IPS DF 6.9 (cell line): ENCODE measurements at places on chromosomes 3 and 15.

DNA sequence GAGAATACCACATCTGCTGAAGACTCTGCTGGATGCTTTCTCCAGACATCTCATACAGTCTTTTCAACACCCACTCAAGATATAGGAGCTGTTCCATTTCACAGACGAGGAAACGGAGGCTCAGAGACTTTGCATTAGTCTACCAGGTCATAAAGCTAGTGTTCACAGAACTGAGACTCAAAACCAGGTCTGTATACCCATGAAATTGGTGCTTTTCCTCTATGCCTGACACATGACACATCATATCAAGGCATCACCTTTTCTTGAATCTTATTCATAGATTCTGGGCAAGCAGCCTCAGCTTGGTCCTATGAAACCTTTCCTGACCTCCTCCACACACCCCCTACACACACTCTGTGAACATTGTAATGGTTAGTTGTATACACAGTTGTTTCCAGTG, 101.2 kb downstream of the LPP start:
- no peak for DNase-seq

DNA sequence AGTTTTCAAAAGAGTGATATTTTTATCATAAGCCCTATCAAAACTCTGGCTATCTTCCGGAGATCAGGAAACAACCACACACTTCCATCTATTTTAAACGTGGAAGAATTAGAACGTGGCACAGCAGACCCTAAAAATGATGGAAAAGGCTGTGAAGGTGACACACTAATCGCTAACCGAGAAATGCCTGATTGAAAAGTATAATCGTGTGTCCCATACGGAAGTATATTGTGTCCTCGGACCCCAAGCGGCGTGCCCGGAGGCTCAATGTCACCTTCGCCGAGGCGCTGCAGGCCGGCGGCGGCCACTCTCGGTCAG, 642 bp downstream of the COX5A start:
- no peak for DNase-seq

DNA sequence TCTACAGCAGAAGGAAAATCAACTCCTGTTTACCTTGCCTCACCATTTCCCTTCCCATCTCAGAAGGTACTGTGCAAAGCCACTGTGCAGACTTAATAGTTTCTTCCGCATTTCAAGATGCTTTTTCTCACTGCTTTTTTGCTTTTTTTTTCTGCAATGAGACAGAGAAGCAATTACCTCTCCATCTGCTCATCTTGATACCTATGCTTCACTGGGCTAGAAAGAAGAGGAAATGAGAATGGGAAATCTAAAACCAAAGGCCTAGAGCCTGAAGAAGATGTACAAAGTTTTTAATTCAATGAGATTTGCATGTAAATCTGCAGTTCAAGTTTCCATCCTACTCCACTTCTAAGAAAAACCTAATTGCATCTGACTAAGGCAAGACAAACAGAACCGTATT, 238.1 kb upstream of the SETMAR start:
- DNase-seq: no peak

DNA sequence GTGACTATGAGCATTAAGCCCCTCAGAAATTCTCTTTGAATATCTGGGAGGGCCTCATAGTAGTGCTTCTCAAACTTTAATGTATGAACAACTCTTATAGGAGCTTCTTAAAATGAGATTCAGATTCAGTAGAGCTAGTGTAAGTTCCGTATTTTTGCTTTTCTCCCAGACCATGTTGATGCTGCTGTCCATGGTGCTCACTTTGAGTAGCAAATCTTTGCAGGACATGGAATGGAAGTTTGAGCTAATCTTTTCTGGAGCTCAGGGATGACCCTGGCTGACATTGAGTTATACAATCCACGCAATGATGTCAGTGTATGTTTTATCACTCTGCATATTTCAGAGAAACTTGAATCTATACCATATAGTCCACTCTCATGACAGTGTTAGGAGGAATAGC, 134.2 kb downstream of the OTOL1 start:
- no peak for DNase-seq

GRCh38 chr15:39657181-39657580, 76.3 kb downstream of the THBS1 start:
- no peak for DNase-seq

GRCh38 chr3:64254443-64254842, 29.2 kb upstream of the PRICKLE2 start:
- DNase-seq: no peak

DNA sequence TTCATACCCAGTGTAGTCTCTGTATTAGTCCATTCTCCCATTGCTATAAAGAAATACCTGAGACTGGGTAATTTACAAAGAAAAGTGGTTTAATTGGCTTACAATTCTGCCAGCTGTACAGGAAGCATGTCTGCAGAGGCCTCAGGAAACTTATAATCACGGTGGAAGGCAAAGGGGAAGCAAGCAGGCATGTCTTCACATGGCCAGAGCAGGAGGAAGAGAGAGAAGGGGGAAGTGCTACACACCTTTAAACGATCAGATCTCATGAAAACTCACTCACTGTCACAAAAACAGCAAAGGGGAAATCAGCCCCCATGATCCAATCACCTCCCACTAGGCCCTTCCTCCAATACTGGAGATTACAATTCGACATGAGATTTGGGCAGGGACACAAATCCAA, 6.3 kb upstream of the PARP14 start:
- DNase-seq: no peak
